ENCODE measurements at places on chromosomes 2 and 18.

GRCh38 chr2:231542136-231542535 lies 11.9 kb upstream of the NMUR1 start:
- DNase-seq = no peak

GRCh38 chr2:173963323-173963816 lies 1.8 kb downstream of the SP3 start:
- no peak for DNase-seq

DNA sequence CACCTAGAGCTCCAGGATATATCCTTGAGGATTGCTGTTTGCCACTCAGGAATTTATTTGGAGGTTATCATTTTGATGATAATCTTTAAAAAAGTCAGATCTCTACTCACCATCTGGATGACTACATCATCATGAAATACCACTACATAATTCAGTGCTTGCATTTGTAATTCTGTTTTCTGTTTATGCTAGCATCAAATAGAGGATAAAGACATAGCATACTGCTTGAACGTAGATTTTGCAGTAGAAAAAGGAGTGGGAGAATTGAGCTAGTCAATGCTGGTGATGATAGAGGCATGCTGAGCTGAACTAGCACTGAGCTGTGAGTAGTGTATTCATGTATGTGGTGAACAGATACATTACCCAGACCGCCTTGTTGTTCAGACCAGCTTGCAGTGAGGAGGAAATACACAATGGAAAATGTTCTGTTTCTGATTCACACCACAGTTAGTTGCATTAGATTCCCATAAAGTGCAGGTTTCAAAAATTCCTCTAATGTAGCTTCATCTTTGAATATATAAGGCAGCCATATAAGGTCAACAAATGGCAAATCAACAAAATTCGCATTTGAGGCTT lies 68.8 kb upstream of the CDC42EP3 start:
- DNase-seq = no peak

DNA sequence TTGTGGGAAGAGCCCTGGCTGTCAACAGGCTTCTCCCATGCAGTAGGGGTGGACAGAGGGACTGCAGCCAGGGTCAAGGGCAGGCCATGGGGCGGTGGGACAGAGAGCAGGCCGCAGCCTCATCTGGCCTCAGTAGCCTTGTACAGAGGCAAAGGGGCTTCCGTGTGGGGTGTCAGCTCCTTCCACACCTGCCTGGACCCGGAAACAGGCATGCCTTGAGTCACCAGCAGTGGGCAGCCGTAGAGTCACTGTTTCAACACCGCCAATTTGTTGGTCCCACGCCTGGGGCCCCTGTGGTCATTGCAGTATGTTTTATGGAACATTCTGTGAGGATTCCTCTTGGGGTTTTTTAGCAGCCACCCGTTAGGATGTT lies 173.0 kb downstream of the SMAD7 start:
- DNase-seq = no peak

DNA sequence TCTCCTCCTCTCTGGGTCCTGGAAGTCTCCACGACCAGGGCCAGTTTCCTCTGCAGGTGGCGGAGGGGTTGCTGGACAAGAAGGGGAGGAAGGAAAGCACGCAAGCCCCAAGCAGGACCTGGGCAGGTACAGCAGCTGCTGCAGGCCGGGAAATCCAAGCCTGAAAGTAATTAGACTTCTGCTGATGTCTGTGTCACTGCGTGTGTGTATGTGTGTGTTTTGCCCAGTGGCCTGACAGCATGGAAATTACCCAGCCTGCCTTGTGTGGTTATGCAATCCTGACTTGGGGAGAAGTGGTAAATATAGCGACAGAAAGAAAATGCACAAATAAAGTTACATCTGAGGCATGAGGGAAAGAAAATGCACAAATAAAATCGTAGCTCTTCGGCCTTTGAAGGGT lies 121.8 kb upstream of the ZBTB14 start:
- DNase-seq = no peak

DNA sequence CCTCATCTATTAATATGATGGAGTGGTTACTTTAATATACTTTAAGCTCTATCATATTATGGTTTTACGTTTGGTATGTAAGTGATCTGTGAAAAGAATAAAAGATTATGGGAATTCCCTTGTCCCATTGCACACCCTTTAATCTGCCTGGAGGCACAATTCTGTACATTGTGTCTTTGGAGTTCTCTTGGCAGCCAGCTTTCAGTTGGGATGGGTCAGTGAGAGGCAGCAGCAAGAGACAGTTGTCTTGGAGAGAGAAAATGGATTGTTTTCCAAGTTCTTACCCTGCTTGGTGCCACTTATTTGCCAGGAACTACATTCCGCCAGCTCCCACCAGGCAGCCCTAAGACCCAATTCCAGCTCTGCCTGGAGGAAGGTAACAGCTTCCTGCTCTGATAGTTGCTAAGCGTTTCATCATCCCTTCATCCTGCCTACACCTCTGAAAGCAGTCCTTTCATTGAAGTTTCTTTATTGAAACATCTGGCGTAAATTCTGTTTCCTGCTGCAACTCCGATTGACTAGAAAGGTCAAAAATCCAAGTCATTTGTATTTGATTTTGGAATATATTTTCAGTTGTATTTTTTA lies 365.2 kb downstream of the AKAIN1 start:
- DNase-seq = no peak

DNA sequence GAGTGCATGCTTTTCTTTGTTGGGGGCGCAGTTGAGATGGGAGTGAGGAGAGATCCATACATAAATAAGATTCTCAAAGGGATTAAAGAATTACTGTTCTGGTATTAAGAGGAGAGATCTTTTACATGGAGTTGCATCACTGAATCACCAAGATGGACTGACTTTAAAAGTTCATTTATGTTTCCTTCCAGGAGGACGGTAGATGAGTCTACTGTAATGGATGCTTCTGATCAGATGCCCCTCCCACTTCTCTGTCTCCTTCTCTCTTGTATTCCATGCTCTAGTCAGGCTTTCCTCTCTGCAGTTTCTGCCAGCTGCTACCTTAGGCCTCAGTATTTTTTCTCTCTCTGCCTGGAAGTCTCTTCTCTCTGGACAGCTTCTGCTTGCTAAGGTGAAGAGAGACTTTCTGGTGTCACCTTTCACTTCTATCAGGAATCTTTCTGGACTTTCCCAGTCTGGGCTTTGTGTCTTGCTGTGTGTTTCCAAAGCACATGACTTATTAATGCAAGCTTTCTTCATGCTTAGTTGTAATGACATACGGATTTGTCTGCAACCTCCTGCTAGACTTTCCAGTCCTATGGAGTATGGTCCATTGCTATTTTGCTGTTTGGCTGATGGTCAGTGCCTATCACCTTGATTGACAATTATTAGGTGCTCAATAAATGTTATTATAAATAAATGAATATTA lies 23.6 kb downstream of the FAM171B start:
- no peak for DNase-seq

DNA sequence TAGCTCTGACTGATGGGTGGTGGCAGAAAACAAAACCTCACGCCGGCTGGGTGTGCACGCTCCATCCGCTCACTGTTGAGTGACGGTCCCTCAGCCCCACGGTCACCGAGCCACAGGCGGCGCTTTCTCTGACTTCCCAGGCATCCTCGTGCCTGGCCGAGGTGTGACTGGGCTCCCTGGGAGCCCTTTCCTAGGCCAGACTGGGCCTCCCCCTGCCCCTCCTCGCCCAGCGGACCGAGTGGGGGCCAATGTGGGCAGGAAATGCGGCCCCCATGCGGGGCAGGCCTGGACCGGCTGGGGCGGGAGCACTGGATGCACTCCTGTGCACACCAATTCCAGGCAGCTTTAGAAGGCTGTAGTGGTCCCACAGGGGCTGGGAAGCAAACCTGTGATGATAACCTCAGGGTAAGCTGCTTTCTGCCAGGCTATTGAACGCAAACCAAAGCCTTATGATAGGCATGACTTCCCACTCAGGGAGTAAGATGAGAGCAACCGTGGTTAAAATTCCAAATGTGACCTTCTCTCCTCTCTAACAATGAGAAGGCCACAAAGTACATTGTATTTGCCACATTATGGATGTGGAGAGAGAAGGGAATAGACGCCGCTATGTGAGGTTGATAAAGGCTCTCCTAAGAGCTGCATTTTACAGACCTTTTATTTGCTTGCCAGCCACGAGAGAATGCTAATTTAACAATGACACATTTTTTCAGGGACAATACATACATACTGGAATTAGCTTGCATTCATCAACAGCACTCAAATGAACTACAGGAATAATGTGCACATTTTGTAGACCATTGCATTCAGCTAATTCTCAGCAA lies 83.9 kb upstream of the PGAP1 start:
- no peak for DNase-seq

DNA sequence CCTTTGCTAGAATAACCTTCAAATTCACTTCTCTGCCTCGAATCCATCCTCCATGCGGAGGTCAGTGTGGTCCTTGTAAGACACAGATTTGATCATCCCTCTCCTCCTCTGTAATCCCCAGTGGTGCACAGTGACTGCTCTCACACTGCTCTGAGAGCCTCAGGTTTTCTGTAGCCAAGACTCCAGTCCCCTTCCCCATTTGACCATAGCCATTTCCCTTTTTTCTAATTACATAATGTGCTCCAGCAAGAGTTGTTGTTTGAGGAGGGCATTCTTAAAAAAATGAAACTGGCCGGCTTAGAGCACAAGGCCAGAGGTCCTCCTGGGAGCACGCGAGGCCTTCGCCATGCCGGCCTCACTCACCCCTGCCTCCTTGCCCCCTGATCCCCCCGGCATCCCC lies 34.7 kb upstream of the LPIN1 start:
- no peak for DNase-seq

DNA sequence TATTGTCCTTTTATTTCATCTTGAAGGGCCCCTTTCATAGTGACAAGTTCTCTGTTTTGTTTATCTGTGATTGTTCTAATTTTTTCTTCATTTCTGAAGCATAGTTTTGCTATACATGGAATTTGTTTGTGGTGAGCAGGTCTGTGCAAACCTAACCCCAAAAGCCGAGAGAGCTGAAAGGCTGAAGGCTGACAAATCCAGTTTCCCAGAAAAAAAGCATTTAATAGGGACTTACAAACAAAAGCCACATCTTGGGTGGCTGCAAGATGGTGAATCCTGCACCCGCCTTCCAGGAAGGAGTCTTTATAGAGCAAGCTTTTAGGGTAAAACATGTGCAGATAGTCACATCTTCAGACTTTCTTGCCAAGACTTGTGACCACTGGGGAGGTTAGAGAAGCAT lies 473.4 kb upstream of the TRIB2 start:
- no peak for DNase-seq

DNA sequence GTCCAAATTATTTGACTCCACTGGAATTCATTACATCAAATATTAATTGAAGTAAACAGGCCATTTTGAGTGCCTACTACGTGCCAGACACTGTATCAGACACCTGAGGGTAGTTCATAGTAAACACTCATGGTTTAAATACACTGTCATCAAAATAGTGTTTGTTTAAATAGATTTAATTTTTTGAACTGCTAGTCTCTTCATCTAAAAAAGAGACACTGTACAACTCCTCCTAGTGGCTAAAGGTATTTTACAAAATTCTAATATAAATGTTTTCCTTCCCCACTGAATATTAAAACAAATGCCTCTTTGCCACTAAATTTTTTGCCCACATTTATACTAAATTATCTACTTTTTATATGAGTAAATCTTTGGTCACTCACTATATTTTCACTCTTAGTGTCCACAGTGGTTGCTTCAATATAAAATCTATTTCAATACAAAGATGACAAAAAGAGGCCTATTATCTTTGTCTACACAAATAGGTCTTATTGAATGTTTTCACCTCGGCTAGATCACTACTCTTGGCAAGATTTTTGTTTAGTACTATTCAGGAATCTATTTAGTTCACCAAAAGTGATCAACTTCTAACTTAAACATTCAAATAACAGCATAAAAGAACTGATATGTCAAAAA lies 122.1 kb downstream of the TMEM247 start:
- no peak for DNase-seq

DNA sequence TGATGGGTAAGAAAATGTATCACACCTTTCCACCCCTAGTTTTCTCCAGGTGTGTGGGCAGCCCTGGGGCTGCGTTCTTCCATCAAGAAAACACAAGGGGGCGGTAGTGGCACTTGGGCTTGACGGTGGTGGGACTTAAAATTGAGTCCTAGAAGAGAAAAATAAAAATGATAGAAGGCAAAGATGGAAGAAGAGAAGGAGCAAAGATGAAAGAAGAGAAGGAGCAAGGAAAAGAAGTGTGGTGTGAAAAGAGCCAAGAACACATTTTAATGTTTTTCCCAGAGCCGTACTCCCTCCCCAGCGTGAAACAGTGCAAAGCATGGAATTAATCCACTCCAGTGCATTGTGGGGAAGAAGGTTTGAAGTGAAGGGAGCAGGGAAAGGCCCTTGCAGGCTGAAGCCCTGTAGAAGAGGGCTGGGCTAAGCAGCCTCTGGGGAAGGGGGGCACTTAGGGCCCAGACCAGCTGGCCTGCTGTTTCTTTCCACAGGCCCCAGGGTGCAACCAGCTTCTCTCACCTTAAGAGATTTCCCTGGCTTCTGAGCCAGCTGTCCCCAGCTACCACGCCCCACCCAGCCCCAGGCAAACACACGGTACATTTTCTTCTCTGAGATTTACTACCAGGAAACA lies 256.8 kb downstream of the RNF152 start:
- no peak for DNase-seq

DNA sequence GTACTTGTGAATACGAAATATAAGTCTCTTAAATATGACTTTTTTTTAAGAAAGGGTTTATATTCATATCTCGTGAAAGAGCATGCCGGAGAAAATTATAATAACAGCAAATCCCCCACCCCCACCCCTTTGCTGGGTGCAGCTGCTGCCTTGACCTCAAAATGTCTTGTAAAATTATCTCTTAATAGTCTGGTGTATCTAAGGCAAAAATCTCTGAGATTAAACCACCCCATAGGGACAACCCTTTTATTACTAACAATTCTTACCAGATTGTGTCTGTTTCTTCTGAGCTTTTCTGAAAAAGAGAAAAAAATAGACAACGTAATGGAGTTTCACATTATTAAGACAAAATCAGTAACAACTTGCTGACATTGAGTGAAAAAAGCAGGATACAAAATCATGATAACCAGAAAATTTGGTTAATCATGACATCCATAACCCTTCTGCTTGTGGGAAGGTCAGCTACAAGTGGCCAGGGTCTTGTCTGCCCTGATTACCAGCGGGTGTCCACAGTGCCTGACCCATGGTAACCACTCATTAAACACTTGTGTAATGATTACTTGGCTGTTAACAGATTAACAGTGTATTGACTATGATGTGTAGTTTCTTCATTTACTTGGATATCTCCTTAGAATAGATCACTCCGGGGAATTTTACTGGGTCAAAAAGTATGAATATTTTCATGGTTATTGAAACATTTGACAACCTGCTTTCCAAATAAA lies 1.5 kb downstream of the STRADB start:
- DNase-seq = no peak

- DNase-seq = no peak
Measured at GRCh38 chr2:17148407-17149145, 369.7 kb downstream of the RAD51AP2 start.

Measured in non-pigmented ciliary epithelial cell (primary cell).